ENCODE measurements at places on chromosomes 4 and X.

DNA sequence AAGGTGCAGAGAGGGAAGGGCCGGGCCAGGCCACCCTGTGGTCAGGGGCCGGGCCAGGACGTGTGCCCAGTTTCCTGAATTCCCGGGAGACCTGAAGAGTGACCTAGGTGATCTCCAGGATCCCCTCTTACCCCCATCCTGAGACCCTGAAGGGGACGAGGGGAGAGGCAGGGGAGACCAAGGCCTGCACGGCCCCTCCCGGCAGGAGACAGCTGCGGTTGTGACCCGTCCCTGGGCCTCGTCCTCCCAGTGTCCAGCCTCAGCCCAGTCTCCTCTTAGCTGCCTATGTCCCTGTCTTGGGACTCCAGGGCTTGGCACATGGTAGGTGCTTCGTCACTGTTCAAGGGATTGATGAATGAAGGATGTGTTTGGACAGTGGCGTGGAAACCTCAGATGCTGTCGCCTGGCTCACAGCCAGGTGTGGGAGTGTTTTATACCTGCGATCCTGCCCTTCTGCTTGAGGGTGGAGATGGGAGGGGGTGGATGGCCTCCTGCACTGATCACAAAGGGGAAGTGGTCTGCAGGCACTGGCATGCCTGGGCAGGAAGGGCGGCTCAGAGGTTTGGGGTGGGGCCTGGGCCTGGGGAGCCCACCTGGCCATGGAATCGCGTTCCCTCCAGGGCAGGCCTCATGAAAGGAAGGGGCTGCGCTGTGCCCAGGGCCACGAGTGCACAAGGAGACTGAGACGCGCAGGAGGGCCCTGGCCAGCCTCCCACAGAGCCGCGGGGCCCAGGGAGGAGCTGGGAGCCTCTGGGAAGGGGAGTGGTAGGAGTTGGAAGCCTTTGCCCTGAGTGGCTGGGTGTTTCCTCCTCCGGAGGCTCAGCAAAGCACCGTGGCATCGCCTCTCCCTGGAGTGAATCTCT lies 6.9 kb downstream of the SH3TC1 start:
- DNase-seq: no peak

DNA sequence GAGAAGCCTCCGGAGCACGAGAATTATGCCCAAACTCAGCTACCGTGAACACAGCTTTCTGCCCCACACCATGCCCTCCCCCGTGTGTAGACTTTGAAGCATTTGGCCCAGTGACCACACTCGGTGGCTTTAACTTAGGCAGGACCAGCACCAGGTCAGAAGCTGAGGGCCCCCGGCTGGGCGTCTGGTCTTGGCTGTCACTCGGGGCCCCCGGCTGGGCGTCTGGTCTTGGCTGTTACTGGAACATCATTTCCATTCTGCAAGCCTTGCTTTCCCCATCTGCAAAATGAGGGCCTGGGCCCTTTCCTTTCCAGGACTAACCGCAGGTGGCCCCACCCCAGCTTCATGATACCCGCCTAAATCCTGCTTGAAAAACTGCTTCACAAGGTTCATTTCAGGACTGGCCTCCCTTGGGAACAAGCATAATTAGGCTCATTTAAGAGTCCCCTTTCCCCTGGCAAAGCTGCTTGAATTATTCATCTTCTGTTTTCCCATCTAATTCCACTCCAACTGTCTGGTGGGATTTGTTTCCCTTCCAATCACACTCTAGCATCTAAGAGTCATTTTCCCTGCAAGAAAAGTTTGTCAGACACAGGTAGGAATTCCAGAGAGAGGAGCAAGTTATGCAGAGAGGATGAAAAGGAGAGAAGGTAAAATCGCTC lies 82.5 kb downstream of the WFS1 start:
- DNase-seq: no peak

DNA sequence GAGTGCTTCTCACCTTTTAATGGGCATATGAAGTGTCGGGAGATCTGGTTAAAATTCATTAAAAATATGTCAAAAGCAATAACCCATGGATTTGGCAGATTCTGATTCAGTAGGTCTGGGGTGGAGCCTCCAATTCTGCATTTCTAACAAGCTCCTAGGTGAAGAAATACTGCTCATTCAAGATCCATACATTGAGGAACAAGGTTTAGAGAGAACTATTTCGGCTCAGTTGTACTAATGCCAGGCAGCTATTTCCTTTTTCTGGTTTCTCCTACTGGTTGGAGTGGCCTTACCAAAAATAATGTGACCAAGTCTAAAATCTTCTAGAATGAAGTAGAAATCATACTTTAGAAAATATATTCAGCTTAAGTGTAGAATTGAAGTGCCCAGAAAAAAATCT lies 117.5 kb downstream of the TSPAN7 start:
- DNase-seq: no peak

DNA sequence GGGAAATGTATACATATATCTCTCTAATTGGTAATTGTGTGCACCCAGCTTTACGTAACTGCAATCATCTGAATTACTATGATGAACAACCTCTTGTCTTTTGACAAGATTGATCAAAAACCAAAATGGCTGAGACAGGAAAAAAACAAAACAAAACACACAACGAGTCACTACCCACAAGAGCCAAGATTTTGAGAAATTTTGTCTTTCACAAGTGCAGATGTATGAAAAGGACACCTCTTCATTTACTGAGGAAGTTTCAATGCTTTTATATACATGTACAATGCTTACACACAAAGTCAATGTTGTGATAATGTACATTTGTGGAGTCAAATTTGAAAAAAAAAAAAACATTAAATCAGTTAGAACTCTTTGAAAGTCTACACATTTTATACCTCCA lies 224.6 kb downstream of the SCFD2 start:
- no peak for DNase-seq

DNA sequence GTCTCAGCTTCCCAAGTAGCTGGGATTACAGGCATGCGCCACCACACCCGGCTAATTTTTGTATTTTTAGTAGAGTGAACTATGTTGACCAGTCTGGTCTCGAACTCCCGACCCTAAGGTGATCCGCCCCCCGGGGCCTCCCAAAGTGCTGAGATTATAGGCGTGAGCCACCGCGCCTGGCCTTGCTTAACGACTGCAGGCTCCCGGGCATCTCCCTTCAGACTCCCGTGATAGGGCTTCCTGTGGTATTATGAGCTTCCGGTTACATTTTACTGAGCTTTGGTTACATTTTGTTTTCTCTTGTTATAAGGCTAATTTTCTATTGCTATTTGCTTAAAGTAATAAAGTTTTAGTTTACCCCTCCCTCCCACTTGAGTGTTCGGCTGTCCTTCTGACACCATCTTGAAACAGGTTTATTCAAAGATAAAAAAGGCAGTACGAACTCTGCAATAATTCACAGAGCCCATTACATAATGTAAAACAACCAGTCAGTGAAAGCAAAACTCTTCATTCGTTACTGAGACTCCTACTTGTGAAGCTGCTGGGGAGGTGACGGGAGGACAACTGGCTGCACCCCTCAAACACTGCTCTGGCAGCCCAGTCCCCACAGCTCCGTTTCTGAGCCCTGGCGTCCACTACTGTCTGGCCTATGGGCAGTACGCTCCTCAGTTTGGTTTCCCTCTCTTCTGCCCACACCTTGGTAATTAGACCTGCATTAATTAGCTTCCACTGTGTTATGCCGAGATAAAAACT lies 795.7 kb upstream of the SLIT2 start:
- no peak for DNase-seq

DNA sequence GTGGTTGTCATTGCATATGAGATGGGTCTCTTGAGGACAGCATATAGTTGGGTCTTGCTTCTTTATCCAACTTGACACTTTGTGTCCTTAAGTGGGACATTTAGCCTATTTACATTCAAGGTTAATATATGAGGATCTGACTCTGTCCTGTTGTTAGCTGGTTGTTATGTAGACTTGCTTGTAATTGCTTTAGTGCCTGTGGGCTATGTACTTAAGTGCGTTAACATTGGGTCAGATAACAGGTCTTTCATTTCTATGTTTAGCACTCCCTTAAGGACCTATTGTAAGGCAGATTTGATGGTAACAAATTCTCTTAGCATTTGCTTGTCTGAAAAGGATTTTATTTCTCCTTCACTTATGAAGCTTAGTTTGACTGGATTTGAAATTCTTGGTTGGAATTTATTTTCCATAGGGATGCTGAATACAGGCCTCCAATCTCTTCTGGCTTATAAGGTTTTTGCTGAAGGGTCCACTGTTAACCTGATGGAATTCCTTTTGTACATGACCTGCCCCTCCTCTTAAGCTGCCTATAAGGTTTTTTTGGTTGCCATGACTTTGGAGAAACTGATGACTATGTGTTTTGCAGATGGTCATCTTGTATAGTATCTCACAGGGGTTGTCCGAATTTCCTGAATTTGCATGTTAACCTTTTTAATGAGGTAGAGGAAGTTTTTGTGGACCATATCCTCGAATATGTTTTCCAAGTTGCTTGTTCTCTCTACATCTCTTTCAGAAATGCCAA lies 162.0 kb downstream of the NKX6-1 start:
- DNase-seq: no peak

GRCh38 chr4:88285235-88285653 lies 883 bp upstream of the PPM1K start:
- DNase-seq: no peak
